ENCODE measurements at places on chromosomes 16 and 17.

- peak; percentile 18 for DNase-seq
Observed at GRCh38 chr17:66625311-66625767, 209.6 kb upstream of the CACNG5 start.

- no peak for DNase-seq
Observed at GRCh38 chr17:73874008-73874720, 229.9 kb upstream of the SDK2 start.

DNA sequence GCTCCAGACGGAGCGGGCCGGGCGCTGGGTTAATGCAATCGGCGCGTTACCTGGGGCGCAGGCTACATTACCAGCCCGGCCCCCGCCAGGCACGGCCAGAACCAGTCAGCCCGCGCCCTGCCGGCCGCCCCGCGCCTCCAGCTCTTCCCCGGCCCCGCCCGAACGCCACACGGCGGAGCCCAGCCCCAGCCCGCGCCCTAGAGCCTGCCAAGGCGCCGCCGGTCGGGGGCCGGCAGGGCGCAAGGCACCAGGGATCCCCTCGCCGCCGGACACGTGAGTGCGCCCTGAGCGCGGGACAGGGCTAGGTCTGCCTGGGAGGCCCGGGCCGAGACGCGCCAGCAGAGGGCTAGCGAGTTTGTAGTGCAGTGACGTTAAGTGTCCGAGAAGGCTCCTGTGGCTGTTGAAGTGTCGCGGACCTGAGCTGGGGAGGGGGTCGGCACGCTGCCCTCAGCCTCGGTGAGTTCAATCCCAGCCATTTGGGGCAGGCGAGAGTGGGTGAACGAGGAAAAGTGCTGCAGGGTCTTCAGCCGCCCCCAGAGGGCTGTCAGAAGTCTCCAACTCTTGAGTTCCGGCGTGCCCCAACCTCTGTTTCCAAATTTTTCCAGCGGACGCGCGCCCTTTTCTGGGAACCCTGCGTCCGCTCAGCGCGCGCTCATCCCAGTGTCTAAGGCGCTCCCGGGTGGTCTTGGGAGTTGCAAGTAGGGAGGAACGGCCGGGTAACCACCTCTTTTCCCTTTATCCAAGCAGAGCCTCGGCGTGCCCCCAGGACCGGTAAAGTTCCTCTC, at the start of gene SLC6A2:
Gene SLC6A2 (plus strand): TSS at position 92 of the 785 bp plus-strand sequence. CDS start 707 bp downstream, outside the sequence.
- DNase-seq: no peak

DNA sequence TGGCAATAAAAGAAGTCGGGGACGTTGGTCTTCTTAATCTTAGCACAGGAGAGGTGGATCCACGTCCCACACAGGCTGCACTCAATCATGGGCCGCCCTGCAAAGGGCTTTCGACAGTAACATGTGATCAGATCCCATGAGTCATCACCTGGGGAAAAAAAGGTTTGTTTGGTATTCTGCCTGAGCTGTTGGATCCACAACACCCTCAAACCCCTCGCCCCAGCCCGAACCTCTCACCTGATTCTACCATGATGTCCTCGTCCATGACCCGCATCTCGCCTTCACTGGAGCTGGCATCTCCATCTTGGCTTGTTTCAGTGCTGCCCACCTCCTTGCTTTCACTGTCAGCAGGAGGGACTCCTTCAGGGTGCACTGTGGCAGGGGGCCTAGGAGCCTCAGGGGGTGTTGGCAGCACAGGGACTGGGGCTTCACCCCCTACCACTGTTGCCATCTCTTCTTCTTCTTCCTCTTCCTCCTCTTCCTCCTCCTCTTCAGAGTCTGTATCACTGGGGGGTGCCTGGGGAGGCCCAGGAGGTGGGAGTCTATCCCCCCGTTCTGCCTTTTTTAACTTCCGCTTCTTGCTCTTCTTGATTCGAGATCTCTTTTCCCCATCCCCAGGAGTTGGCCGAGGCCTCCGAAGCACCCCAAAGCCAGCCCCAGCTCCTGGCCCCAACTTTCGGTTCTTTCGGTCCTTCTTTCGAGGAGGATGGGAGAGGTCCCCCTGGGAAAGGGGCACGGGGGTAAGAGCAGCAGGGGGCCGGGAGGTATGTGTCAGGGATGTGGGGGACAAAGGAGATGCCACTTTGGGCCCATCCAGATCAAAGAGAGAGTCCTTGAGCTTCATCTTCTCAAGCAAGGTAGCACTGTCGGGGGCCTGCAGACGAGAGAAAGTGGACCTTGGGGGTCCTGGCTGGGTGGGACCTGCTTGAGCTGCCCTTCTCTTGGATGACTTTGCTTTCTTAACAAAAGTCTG, 1.7 kb upstream of the DVL2 start:
- no peak for DNase-seq

GRCh38 chr17:43857957-43858600, 11.1 kb downstream of the CD300LG start:
- no peak for DNase-seq

GRCh38 chr16:87654826-87655225, 52.5 kb downstream of the JPH3 start:
- no peak for DNase-seq

DNA sequence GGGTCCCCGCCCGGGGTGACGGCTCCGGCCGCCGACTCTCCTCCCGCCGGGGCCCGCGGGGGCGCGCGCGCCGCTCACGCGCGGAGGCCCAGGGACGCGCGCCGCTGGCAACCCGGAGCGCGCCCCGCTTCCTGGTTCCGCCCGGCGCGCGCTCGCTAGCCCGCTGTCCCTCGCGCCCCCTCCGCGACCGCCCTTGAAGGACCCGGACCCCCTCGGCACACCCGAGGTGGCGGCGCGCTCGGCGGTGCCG, at the start of gene STAT5B:
Gene STAT5B (minus strand): TSS at position 33 of the 250 bp plus-strand sequence. CDS start 44,264 bp downstream, outside the sequence.
- DNase-seq: peak; percentile 71

DNA sequence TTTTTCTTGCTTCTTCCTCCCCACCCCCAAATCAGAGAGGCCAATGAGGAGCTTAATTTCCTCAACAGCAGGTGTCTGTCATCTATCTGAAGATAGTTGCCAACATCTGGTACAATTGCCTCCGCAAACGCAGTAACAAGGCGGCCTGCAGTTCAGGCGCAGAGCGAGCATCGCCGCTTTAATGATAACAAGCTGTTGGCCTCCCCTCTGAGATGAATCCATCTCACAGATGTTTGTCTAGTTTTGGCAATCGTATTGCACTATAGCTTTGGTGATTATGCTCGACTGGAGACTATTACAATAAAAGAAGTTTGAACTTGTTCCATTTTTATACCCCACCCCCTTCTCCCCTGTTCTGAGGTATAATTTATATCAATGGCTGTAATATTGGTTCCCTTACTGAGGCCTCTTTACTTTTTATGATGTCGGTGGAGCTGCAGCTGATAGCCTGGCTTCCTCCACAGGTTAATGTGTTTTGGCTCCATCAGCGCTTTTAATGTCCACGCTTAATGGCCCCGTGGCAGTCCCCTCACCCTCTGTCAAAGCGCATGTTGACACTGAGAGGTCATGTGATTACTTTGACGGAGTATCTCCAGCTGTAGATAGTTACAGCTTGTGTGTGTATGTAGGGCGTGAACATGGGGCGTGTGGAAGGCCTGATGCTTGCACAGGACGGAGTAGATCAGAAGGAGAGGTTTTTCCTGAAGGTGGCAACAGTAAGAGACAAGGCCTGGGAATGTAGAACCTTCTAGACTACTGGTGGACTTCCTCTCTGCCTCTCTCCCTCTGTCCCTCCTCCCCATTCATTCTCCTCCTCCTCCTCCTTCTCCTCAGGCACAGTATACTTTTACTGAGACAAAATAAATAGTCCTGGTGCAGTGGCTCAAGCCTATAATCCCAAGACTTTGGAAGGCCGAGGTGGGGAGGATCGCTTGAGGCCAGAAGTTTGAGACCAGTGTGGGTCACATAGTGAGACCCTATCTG, 164.7 kb downstream of the MSI2 start:
- DNase-seq: peak; percentile 54

GRCh38 chr16:67021321-67021720, 7.6 kb upstream of the CBFB start:
- DNase-seq: no peak

- DNase-seq: peak; percentile 31
Observed at GRCh38 chr17:50396261-50397110, 837 bp downstream of the LRRC59 start.

DNA sequence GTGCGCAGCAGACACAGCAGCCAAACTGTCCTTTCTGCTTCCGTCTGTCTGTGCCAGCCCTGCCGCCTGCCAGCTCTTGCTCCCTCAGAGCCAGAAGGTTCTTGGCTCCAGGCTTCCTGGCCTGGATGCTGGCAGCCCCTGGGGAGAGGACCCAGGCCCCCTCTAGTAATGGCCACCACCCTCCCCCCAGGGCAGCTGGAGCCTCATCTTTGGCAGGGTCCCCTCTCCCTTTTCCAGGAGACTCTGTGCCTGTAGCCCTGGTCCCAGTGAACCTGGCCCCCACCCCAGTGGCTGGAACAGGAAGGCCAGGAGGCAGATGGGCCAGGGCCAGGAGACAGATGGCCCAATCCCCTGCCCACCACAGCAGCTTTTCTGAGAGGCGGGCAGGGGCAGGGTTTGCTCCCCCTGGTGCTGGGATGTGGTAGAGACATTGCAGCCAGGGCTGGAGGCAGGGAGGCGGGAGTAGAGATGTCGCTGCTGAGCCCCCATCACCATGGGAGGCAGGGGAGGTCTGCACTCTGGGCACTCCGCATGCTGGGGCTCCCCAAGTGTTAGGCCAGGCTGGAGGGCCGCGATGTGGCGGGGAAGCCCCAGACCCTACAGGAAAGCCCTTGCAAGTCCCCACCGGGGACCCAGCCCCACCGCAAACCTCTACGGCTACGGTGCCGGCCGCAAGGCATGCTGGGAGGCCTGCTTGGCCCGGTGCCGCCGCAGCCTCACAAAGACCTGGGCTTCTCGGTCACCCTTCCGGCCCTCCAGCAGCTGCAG, 16.7 kb downstream of the UNC13D start:
- peak; percentile 80 for DNase-seq

GRCh38 chr17:27563532-27563931, 67.5 kb upstream of the LGALS9 start:
- no peak for DNase-seq

DNA sequence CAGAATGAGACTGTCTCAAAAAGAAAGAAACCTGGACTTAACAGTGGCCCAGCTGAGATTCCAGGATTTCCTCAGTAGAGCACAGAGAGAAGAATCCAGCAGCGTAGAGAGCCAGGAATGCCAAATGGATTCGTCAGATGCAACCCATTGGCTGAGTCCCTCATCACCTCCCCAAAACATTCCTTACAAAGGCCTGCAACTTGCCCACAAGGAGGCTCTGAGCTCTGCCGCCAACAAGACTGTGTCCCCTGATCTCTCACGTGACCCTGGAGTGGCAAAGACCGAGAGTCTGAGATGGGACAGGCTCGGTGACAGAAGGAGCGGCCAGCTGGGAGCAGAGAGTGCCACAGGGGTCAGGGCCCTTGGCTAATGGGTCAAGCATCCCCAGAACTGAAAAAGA, 6.9 kb upstream of the CHMP6 start:
- no peak for DNase-seq

DNA sequence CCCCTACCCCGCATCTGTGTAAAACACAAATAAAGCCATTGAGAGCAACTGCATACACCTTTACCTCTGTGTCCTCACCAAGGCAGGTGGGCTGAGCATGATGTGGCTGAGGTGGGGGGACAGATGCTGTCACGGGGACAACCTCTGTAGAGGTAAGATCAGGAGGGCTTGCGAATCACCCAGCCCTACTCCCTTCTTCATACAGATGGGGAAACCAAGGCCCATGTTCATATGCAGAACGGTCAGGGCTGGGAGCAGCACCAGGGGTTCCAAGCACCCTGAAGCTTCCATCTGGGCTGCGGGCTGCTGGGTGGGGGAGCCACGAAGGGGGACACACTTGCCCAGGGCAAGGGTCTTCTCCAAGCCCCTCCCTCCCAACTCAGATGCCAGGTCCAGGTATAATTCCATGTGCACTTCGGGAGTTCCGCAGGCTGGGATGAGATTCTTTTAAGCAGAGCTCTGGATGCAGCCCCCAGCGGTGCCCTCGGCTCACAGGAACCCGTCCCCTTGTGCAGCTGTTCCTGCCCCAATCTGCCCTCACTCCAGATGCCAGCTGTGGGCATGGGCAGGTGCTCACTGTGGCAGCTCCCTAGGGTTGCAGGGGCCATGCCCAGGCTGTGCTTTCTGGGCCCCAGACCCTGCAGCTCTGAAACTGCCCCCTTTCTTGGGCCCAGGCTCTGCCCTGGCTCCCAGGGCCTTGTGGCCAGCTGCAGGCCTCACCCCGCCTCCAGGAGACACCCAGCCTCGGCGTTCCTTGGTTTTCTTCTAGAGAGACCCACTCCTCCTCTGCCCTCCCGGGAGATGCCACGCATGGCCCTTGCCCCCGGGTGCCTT, 9.6 kb downstream of the CTRB1 start:
- DNase-seq: no peak

DNA sequence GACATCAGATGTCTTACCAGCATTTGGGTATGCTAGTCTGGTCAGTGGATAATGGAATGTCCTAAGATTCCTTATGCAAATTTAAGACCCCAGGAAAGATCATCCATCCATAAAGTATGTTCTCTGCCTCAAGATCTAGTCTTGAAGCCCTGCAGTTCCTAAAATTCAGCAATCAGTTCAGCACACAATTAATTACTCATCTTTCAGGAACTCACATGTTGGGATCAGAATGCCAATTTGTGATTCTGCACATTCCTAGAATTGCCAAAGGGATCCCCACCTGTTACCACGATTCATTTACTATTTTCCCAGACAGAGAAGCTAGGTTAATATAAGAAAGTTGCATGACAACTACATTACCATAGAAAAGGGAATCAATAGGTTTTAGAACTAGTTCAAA, 3.2 kb downstream of the OR2C1 start:
- DNase-seq: no peak

DNA sequence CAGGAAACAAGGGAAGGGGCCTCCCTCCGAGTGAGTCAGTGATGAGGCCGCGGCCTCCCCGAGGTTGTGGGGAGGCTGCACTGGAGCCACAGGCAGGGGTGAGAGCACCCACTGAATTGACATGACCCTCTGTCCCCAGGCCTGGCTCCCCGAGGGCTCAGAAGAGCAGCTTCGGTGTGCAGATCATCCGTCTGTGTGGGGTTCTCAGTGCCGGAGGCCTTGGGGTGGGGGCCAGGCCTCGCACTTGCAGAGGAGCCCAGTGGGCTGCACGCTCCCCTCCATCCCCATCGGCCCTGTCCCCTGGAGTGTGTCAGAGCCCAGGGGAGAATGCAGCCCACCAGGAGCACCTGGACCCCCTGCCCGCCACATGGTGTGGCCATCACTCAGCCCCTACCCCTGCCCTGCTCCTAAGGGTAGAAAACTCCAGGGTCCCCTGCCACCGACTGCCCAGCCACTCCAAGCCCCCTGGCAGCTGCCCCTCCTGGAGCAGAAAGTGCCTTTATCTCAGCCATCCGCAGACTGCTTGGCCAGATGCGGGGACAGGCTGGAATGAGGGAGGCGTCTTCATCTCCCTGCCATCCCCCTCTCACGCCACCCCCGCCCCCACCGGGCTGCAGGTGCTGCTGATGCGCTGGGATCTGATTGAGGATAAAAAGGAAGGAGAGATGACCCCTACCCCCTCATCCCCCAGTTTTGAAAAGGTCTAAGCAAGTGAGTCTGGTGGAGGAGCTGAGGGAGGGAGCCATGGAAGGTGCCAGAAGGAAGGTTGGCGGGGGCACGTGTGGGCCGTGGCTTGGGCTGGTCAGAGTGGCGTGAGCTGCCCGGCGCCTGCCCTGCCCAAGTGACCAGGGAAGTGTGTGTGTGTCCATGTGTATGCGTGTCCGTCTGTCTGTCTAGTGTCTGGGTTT, 358.3 kb downstream of the SEC14L1 start:
- no peak for DNase-seq
